MM.1S (cell line): ENCODE measurements at places on chromosomes 2 and 18.
A peak's percentile ranks its signal among the peaks of the same experiment; 100 is the strongest.

GRCh38 chr2:109110170-109110569 is 18.8 kb upstream of the SH3RF3 start:
- DNase-seq, result no peak

DNA sequence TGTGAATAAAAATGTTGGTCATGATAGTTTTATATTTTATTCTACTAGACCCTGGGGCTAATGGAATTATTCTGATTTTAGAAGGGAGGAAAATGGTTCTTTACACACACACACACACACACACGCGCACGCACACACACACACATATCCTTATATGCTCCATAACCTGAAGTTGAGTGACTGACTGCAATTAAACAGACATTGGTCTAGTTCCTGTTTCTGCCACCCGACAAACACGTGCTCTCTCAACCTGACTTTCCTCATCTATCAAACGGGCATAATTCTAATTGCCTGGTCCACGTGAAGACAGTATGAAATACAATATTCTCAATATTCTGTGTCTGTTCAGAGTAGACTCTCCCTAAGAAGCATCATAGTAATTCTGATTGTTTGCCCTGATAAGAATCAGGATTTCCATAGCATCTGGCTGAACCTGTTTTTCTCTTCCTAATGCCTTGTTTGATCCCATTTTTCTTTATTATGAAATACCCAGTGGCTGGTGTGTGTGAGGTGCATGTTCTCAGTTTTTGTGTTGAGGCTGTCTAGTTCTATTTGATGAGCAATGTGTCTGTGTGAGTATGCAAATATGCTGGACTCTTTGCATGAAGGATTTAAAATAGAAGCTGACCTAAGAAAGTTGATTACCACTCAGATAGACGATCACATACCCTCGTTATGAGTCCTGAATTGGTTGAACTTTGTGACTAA is 51.0 kb downstream of the SETBP1 start:
- no peak for DNase-seq

DNA sequence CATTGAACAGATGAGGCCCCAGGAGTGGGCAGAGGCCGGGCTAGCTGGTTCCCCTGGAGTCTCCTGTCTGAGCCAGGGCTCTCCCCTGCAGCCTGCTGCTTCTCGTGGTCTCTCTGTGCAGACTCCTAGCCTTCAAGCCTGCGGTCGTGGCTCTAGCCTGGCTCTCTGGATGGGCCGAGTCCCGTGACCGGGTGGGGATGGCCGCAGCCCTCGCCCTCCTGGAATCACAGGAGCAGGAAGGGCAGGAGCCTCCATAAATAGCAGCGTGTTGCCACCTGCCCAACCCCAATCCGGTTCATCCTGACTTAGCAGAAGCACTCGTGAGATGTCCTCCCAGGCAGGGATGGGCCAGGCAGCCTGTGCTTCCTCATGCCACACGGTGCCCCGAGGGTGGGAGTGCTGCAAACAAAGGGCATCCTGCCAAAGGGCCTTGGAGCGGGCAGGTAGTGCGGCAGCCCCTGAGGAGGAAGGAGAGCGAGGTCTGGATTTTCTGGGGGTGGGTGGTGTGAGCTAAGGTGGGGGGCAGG is 43.9 kb downstream of the FOSL2 start:
- DNase-seq, result no peak

DNA sequence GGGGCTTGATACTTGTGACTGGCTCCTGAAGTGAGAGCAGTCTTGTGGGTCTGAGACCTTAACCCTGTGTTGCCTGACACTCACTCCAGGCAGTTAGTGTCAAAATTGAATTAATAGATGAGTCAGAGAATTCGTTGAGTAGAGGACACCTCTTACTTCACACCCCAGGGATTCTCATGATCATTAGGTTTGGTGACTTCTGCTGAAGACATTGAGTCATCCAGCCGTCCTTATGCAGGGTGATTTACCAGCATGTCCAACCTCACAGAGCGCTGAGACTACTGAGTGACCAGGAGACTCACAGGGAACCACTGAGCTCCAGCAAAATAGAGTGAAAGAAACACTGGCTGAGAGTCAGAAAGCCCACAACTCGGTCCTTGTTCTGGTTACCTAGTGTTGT is 36.0 kb upstream of the EVA1A start:
- no peak for DNase-seq

GRCh38 chr2:30385327-30385726 is 61.7 kb upstream of the LCLAT1 start:
- DNase-seq, result no peak

DNA sequence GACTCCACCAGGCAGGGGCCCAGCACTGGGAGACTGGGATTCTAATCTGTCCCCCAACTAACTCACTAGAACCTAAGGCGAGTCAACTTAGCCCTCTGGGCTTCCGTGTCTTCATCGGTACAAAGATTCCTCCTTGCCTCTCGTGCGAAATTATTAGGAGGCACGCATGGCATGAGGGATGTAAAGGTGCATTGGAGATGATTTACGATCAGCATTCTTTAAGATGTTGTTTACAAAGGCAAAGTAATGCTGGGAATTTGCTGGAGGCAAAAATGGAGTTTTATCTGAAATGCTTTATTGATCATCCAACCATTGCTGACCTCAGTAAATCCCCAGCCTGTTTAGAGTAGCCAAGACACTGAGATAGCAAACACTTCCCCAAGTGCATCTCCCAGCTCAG is 171.8 kb upstream of the KLHL29 start:
- DNase-seq, result no peak

DNA sequence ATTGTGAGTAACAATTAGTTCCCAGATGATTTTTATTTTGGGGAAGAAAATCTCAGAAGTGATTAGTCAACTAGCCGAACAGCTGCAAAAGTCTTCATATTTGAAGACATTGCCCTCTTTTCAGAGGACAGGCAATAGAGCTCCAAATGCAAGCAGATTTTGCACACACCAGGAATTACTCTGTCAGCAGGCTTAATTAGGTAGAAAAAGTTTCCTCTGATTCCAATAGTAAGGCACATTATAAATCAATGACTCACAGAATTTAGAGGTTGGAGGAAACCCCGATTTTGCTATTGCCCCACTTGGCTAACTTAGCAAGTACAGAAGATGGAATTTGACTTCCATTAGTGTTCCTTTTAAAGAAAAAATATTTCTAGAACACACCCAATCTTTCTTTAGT is 30.7 kb upstream of the SCN1A start:
- DNase-seq, result no peak

- no peak for DNase-seq
These were observed 101.5 kb upstream of the CCDC195 start for GRCh38 chr2:224817676-224818075.

DNA sequence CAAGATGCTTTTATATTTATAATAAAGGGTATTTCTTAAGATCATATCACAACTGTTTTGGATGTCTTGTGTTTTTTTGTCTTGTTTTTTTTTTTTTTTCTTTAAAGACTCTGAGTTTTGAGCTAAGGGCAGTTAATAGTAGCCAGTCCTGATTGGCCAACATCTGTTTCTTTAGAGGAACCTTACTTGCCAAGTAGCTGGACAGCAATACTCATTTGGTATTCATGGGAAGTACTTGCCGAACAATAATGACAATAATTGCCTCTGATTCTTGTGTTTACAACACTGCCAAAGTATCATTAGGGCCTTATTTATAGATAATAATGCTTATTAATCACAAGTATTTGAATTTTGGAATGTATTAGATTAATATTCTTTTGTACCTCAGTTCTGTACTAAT is 17.1 kb upstream of the POU3F3 start:
- DNase-seq, result no peak

DNA sequence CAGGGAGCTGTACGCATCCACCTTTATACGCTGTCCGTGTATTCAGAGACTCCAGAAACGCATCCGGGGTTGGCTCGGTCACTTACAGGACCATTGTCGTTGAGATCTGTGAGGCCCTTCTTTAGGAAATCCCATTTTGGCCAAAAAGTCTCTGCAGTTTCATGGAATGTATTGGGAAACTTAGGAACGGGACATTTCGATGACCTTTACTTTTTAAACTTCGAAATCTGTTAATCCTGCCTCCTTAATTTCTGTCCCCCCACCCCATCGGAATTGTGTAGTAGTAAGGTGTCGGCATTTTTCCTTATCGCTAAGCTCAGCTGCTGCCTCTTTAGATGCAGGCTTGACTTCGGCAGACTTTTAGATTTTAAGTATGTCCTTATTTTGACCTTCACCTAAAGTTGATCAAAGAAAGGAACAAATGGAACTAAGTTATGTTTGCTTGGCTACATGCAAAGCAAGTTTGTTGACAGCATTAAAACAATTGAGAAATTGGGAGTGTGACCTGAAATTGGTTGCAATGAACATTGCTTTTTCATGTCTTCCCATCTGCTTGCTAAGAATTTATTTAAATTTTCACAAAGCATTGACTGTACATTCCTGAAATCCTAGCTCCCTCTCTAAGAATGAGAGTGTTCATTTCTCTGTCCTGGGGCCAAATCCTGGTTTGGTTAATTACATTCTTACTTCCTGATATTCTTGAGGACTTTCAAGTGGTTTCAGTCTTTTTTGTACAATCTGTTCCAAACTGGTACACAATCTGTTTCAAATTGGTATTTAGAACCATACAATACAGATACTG is 884 bp upstream of the RAPH1 start:
- no peak for DNase-seq

- DNase-seq, result no peak
These were observed 68.7 kb upstream of the ACSL3 start for GRCh38 chr2:222792001-222792611.

GRCh38 chr2:150619607-150620330 is 132.3 kb upstream of the RND3 start:
- no peak for DNase-seq

GRCh38 chr2:219071131-219071816 is 10.6 kb upstream of the IHH start:
- DNase-seq, result no peak

GRCh38 chr18:21134895-21135294 is 23.3 kb upstream of the ROCK1 start:
- DNase-seq, result peak; percentile 12

DNA sequence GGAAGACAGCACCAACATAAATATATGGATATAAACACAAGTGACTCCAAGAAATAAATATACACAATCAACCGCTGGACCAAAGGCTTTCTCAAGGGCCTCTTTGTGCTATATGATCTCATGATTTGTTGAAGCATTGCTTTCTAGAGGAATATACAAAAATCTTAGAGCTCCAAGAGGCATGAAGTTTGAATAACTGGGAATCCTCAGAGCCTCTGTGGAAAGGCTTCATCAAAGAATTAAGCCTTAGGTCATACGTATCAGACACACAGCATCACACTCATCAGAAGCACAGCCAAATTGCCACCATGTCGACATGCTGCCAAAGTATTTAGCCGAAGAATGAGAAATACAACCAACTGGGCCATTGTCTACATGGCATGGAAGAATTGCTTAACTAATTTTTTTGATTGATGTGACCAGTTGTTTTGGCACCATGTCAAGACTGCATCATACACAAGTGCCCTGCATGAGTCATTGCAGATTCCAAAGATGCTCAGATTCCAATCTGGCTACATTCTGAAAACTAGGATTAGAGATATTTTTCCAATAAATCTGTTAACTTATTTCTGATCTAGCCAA is 860.6 kb upstream of the ZEB2 start:
- no peak for DNase-seq

DNA sequence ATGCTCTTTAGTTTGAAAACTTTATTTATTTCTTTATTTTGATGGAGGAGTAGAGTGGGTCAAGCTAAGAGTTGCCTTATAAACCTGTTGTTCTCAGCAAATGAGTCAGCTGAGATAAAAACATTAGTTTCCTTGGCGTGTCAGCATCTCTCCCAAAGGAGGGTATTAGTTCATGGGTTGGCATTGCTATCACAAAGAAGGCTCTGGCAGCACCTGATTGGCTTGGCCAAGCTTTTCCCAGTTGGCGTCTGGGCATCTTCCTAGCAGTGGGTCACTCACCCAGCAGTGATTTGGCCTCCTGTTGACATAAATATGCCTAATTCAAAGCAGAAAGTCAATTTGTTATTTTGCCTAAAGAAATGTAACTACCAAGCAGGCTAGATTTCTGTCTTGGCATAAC is 200.7 kb upstream of the TNP1 start:
- no peak for DNase-seq
